NCI-H1417 (cell line): ENCODE measurements at places on chromosomes 3 and 15.
A peak's percentile ranks its signal among the peaks of the same experiment; 100 is the strongest.

DNA sequence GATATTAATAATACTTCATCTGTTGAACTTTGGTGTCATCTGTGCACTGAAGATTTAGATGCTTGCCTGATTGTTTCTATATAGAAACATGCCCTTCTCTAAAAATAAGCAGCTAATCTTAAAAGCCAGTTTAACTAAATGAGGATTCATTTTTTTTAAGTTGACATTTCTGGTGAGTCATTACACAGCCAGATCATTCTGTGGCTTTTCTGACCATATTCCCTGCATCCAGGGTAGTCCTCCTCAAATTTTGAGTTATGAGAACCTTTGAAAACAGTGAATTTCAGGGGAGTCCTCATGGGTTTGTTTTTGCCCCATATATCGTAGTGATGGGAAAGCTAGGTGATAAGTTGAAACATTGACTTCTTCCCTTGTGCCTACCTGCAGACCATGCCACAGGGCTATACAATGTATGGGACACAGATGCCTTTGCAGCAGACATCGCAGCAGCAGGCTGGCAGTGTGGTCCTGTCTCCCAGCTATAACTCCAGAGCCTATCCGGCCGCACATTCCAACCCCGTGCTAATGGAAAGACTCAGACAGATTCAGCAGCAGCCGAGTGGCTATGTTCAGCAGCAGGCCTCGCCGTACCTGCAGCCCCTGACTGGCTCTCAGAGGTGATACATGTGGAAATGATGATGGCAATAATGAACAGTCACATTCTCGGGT lies 26.5 kb upstream of the P2RY12 start:
- no peak for DNase-seq

DNA sequence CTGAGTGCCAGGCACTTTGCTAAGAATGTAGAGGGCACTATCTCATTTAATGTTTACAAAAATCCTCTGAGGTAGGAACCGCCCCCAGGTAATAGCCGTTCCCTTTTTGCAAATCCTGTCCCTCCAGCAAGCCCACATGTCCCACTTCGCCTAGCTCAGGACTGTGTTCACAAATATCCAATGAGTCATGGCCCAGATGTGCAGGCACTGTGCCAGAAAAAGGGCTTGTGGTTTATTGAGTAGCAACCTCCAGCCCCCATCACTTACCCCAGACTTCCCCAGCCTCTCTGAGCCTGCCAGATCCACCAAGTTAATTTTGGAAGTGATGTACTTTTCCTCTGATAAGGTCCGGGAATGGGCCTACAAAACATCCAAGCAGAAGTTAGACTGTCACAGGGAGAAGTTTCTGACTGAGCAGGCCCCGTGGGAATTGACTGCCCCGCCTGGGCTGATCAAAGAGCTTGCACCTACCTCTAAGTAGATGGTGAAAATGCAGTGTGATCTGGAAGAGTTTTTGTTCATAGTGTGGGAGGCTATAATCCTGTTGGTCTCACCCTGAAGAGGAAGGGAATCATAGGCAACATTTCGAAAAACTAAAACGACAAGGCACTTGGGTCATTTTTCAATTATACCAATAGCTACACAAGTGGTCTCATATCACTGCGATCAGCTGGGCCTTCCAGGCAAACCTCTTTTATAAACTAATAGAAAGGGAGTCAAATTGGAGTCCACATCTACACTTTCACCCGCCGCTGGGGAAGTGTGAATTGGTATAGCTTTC lies 15.7 kb downstream of the KIF9 start:
- no peak for DNase-seq

- DNase-seq, result no peak
Measured at GRCh38 chr15:73712107-73712506, 27.9 kb downstream of the CD276 start.

GRCh38 chr3:170759511-170760173 lies 110.4 kb downstream of the RPL22L1 start:
- no peak for DNase-seq

- DNase-seq, result no peak
Measured at GRCh38 chr3:173789530-173790162, 392.1 kb downstream of the NLGN1 start.

DNA sequence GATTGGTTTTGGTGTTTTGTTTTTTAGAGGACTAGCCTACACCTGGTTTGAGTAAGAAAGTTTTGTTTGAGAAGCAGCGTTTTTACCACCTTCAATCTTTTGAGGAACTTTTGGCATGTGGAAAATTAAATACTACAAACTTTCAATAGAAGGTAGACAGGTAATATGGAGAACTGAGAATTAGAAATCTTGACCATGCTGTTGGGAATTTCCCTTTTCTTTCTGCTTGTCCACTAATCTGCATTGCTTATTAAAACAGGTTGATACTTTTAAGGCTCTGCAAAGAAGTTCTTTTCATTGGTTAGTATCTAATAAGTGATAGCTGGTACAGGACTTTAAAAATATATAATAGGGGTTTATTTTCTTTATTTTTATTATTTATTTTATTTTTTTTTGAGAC lies 31.9 kb downstream of the UBE2E1 start:
- DNase-seq, result no peak

- DNase-seq, result peak; percentile 33
Measured at GRCh38 chr3:71636482-71636881, 53.0 kb upstream of the FOXP1 start.

- DNase-seq, result peak; percentile 99
Measured at GRCh38 chr3:184005941-184006507, 11.7 kb downstream of the ABCC5 start.

DNA sequence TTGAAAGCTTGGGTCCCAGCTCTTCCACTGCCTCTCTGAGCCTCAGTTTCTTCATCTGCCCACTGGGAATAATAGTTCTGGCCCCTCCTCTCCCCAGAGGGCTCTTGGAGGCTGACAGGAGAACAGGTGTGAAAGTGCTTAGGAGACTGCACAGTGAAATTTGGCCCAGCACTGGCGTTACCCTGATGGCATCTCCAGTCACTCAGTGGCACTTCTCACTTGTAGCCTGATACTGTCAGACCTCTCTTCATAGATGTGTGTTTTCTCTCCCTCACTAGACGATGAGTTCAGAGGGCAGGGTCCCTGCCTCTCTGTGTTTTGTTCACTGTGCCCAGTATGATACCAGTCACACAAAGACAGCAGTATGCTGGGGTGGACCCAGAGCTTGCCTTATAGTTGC lies 22.2 kb upstream of the IGDCC3 start:
- DNase-seq, result no peak

GRCh38 chr3:106206613-106207012 lies 337.8 kb upstream of the CBLB start:
- no peak for DNase-seq

- DNase-seq, result no peak
Measured at GRCh38 chr3:27726240-27726639, 4.1 kb upstream of the EOMES start.

DNA sequence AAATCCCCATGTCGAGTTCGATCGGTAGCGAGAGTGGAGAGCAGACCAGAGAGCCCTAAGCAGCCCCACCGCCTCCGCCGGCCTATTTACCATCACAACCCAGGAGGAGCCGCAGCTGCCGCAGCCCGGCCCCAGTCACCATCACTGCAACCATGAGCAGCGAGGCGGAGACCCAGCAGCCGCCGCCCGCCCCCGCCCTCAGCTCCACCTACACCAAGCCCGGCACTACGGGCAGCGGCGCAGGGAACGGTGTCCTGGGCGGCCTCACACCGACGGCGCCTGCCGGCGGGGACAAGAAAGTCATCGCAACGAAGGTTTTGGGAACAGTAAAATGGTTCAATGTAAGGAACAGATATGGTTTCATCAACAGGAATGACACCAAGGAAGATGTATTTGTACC lies 89.5 kb upstream of the TPM1 start:
- no peak for DNase-seq

- no peak for DNase-seq
Measured at GRCh38 chr3:12150112-12150511, 8.6 kb downstream of the TIMP4 start.

DNA sequence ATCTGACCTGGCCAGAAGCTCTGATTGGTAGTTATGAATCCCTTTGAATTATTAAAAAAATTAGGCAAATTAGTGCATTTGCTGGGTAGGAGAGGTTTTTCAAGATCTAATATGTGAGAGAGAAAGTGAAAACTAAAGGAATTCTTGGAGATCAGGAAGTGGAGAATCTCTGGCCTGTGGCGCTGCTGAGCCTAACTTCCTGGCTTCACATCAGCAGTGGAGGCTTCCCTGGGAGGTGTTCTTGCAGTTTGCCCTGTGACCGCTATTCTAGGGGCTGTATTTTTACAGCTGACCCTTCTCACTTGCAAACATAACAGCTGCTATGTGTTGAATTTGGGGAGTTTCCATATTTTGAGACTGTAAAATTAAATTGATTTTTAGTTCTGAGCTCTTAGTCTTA lies 166.4 kb downstream of the ATG7 start:
- DNase-seq, result no peak

DNA sequence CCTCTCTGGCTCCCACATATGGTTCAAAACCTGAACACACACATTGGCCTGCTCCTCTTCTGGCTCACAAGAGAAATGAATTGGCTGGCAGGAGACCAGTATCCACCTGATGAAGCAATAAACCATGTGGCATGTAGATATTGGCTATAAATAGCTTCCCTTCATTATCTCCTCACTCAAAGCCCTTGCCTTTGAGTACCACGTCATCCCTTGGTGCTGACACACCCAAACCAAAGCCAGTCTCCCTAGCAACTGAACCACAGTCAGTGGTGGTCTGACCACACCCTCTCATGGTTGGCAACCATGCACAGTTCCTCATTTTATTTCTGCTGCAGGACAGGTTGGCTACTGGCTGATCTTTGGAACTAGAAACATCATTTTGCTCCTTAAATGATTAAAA lies 98.8 kb downstream of the ZNF621 start:
- DNase-seq, result no peak

DNA sequence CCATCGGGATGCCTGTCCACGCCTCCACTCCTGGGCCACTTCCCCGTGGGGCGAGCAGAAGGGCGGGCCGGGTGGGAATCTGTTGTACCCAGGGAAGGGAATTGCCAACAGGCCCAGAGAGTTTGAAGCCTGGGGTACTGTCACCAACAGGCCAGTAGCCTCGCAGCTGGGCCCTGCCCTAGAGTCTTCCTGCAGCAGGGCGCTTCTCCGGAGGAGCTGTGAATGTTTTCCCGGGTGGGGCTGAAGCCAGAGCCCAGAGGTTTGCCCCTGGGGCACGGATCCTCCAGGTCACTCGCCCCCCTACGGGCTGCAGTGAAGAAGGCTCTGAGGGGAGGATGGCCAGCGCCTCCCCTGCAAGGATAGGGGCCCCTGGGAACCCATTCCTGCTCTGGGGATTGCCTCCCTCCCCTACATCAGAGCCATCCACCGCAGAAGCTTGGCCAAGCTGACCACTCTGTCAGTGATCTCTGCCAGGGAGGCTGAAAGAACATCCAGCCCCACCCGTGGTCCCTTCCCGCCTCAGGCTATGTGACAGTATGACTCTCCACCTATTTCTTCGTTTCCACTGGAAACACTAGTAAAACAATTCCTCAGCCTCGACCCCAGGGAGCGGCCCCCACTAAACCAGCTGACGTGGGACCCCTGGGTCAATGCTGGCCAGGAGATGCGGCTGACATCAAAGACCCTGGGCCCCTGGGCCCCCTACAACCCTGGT lies 16.8 kb downstream of the CIDEC start:
- DNase-seq, result no peak

GRCh38 chr3:31508452-31509146 lies 24.1 kb upstream of the STT3B start:
- DNase-seq, result no peak

GRCh38 chr3:98754483-98754882 lies 8.7 kb upstream of the ST3GAL6 start:
- DNase-seq, result no peak
